RWPE1 (cell line): ENCODE measurements at places on chromosomes 6 and 20.
A peak's percentile ranks its signal among the peaks of the same experiment; 100 is the strongest.

- DNase-seq = no peak
Measured at GRCh38 chr6:63303476-63303875, 16.3 kb downstream of the LGSN start.

- no peak for DNase-seq
Measured at GRCh38 chr6:131363947-131364834, 208.8 kb upstream of the ARG1 start.

DNA sequence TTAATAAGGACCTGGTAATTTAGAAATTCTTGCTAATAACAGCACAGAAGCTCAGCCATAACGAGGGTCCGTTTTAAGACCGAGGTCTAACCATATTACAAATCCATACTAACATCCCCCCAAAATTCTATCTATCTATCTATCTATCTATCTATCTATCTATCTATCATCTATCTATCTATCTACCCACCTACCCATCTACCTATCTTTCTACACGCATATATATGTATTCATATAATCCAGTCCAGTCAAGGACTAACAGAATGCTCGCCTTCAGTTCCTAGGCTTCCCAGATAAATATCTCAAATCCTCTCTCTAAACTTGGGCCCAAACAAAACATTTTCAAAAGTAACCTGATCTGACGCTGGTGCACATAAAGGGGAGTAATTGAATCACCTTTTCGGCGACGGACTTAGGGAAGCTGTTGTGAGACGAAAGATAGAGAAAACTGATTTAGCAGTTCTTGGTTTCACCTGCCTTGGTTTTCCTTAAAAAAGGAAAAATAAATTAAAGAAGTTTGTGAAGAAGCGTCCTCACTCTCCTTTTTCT, 14.5 kb downstream of the HMGN4 start:
- DNase-seq = no peak

- no peak for DNase-seq
Measured at GRCh38 chr6:45816674-45817297, 198.9 kb downstream of the CLIC5 start.

GRCh38 chr6:129766959-129767728, 57.2 kb upstream of the ARHGAP18 start:
- DNase-seq = peak; percentile 23

- DNase-seq = no peak
Measured at GRCh38 chr6:17653198-17653882, 53.2 kb downstream of the FAM8A1 start.

DNA sequence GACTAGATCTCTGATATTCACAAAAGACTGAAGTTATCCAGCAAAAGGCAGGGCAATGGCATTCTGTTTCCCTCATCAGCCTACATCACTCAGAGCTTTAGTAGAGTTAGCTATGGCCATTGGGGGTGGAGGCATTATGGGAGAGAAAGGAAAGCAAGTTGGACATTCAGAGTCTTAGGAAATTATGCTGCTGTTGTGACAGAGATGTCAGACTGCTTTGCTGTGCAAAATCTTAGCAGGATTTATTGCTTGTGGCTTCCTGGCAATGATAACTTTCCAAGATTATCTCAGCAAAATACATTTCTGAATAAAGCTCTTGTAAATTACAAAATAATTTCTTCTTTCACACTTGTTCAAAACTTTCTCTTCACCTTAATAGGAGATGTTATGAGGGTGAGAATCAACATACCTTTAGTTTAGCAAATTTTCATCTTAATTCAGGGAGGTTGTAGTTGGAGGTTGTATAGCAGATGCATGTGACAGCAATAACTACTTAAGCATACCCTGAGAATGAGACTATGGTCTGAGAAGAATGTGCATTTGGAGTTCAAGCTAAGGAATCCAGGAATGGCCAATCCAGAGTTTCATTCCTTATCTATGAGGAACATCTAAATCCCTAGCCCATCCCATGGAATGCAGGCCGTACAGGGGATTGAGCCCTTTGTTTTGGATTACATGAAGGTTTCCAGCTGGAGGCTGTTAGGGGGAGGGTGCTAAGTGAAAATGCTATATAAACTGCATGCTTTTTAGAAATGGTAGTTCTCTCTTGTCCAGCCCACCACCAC, 179.8 kb downstream of the HAO1 start:
- DNase-seq = no peak

DNA sequence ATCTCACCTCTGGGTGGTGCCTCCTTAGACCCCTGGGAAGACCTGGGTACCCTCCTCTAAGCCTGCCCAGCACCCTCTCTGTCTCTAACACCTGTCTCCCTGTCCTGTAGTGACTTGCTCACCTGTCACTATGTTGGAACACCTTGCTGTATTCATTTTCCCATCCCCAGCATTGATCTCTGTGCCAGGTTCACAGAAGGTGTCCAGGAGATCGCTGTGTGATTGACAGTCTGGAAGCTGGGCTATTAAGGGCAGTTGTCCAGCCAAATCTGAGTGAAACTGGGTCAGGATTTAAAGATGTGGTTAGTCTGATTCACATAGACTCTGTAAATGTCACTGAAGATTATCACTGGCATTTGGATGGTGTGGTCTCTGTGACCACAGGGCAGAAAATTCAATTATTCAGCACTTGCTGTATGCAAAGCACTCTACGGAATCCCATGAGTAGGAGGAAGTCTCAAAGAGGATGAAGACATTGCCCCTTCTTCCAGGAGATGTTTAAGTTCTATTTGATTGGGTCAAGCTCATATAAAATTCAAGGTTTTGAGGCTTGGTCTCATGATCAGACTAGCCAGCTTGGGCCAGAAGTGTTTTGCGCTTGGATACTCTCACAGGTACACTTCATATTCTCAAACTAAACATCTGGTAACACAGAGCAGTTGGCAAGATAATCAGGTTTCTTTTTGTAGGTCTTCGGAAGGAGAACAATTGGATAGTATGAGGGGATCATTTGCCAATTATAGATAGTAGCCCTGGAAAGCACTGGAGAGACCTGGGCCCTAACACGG, 57.8 kb upstream of the TAGAP start:
- DNase-seq = no peak
